ENCODE measurements at places on chromosomes 7 and 10.

GRCh38 chr10:5070648-5071410, 23.4 kb upstream of the AKR1C3 start:
- H3K4me1 ChIP-seq, result peaks cover 30% of the 10 kb centered on the region
- no peaks in the 10 kb centered on the region for H3K27me3 ChIP-seq
- no peak for DNase-seq
- peak overlapping the region; percentile 90 for H3K27ac ChIP-seq

DNA sequence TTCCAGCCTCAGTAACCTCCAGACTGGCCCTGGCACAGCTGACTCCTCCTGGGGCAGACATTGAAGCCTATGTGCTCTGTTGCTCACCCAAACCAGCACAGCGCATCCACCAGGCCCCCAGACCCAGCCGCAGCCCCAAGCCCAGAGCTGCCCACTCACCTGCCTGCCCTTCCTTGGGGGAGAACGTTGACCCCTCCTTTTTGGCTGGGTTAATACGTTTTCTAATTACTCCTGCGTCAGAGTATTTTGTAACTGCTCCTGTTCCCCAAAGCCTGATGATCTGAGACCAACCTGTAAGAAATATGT, 106.9 kb upstream of the NPS start:
- H3K27me3 ChIP-seq, result no peaks in the 10 kb centered on the region
- H3K4me3 ChIP-seq, result no peak overlapping the region
- H3K27ac ChIP-seq, result no peak overlapping the region
- H3K36me3 ChIP-seq, result no peaks in the 10 kb centered on the region
- no peaks in the 10 kb centered on the region for H3K4me1 ChIP-seq

DNA sequence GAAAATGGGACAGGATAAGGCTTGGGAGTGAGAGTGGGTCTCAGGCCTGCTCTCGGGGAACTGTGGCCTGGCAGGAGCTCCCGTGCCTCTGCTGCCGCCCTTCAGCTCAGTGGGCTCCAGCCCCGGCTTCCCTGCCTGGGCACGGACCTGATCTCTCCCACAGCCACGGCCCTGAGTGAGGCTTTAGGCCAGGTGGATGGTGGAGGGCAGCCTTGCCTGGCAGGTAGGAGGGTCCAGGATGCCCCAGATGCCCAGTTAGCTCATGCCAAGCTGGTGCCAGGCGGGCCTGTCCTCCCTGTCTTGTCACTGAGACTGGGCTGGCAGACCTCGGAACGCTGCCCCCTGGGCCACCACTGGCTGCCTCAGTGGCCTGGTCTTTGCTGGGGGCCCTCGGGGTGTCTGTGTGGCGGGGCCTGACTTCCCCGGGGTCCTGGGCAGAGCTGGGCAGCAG, 116.6 kb downstream of the INPP5A start:
- no peak overlapping the region for H3K27ac ChIP-seq
- H3K27me3 ChIP-seq, result no peaks in the 10 kb centered on the region
- peaks cover 6% of the 10 kb centered on the region for H3K4me1 ChIP-seq
- no peak for DNase-seq

GRCh38 chr10:119461380-119461779, 81.1 kb downstream of the RGS10 start:
- H3K36me3 ChIP-seq, result no peaks in the 10 kb centered on the region
- no peak overlapping the region for H3K27ac ChIP-seq

- H3K36me3 ChIP-seq, result no peaks in the 10 kb centered on the region
- DNase-seq, result no peak
- no peak overlapping the region for H3K4me3 ChIP-seq
- H3K27me3 ChIP-seq, result no peaks in the 10 kb centered on the region
These were observed 9.3 kb upstream of the RTKN2 start for GRCh38 chr10:62277971-62278370.

- H3K4me1 ChIP-seq, result no peaks in the 10 kb centered on the region
- no peak overlapping the region for H3K27ac ChIP-seq
- no peaks in the 10 kb centered on the region for H3K36me3 ChIP-seq
- H3K27me3 ChIP-seq, result no peaks in the 10 kb centered on the region
These were observed 60.5 kb downstream of the KIAA1217 start for GRCh38 chr10:24269476-24269875.

- H3K27me3 ChIP-seq, result no peaks in the 10 kb centered on the region
- H3K4me1 ChIP-seq, result no peaks in the 10 kb centered on the region
- no peak overlapping the region for H3K4me3 ChIP-seq
- no peak for DNase-seq
These were observed 31.2 kb downstream of the CCDC126 start for GRCh38 chr7:23628370-23628769.

DNA sequence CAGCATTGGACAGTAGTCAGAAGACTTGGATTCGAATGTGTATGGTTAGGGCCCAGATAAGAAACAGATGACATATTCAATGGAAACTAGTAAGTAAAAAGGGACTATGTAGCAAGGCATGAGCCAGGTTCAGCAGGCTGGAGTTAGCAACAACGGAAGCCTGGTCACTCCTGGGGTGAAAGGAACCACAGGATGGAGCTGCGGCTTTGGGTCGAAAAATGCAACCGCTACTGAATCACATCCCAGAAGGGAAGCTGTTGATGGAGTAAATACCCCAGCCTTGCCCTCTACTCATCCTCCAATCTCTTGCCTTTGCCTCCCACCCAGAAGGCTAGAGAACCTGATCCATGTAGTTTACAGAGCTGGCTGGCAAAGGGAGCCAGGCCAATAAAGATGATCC, 37.5 kb upstream of the EGR2 start:
- no peaks in the 10 kb centered on the region for H3K36me3 ChIP-seq
- H3K4me1 ChIP-seq, result no peaks in the 10 kb centered on the region
- H3K27me3 ChIP-seq, result no peaks in the 10 kb centered on the region
- DNase-seq, result no peak
- no peak overlapping the region for H3K27ac ChIP-seq

DNA sequence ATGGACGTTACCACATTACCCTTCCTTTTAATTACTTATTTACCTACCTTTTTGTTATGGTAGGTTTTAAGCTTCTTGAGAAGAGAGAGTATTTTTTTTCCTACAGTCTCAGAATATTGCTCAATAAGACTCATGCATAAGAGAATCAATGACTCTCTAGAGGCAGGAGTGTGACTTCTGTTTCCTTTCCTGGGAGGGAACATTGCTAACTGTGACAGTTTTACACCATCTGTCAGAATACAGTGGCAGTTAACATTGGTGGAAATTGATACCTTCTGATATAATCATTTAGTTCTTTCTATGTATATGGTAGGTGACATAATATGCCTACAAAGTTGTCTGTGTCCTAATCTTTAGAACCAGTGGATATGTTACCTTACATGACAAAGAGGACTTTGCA, 348.7 kb upstream of the POT1 start:
- H3K4me3 ChIP-seq, result no peak overlapping the region
- H3K27me3 ChIP-seq, result no peaks in the 10 kb centered on the region
- no peak overlapping the region for H3K27ac ChIP-seq
- no peaks in the 10 kb centered on the region for H3K36me3 ChIP-seq
- no peak for DNase-seq

DNA sequence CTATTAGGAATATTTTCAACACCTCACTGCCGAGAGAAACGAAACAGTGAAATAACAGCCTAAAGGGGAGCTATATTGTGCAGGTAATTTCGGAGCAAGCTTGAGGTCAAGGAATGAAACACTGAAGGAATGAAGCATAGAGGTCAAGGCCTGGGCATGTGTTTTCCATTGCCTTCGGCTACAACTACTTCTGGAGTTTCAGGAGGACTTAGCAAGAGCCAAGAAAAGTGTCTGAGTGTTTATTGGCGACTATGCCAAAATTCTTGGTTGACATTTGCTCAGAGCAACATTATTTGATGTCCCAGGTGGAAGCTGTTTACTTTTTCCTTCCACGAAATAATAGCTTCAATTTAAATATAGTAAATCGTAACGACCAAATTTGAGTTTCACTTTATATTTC, 89.6 kb upstream of the IFRD1 start:
- no peaks in the 10 kb centered on the region for H3K4me1 ChIP-seq
- H3K4me3 ChIP-seq, result no peak overlapping the region
- no peaks in the 10 kb centered on the region for H3K36me3 ChIP-seq

GRCh38 chr10:28620251-28620650, 57.1 kb upstream of the BAMBI start:
- no peak overlapping the region for H3K4me3 ChIP-seq
- DNase-seq, result no peak
- H3K36me3 ChIP-seq, result peaks cover 44% of the 10 kb centered on the region
- H3K27ac ChIP-seq, result no peak overlapping the region
- H3K27me3 ChIP-seq, result no peaks in the 10 kb centered on the region

GRCh38 chr10:60964257-60965235, 20.6 kb upstream of the RHOBTB1 start:
- H3K4me1 ChIP-seq, result peaks cover 22% of the 10 kb centered on the region
- no peak for DNase-seq
- no peaks in the 10 kb centered on the region for H3K27me3 ChIP-seq
- no peak overlapping the region for H3K4me3 ChIP-seq

DNA sequence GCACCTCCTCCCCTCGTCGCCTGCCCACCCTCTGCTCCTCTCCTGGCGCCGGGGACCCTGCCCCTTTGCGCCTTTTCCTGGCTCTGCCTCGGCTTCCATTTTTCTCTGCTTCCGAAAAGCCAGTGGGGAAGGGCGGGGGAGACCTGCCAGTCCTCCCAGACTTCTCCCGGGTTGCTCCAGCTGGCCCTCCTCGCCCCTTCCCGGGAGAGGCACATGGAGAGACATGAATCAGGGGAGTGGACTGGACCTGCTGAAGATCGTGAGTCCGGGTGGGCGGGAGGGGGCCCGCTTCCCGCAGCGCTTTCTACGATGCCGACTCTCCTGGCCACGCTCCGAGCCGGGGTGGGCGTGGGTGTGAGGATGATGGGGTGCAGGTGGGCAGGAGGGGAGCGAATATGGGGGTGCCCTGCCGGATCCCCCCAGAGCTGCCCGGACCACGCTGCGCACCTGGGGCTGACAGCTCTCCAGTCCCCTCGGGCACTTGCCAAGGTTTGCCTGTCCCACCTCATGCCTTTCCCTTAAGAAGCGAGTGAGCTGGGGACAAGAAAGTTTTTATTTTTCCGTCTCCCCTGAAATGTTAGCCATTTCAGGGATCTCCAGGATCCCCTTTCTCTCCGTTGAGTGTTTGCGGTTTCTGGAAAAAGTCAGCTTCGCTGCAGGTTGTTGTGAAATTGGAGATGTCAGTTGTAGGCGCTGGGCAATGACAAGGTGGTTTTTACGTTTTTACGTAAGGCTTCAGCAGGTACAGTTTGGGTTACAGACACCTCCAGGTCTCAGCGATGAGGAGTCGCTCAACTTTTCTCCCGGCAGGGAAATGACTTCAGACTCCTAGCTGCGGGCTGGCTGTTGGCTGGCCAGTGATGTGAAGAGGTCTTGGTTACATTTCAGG, 977 bp downstream of the CACNB2 start:
- H3K36me3 ChIP-seq, result no peaks in the 10 kb centered on the region
- DNase-seq, result no peak
- no peaks in the 10 kb centered on the region for H3K27me3 ChIP-seq
- peaks cover 8% of the 10 kb centered on the region for H3K4me1 ChIP-seq
- H3K4me3 ChIP-seq, result peak overlapping the region; percentile 45

- peaks cover 7% of the 10 kb centered on the region for H3K4me1 ChIP-seq
- no peaks in the 10 kb centered on the region for H3K27me3 ChIP-seq
- no peak overlapping the region for H3K27ac ChIP-seq
- peak overlapping the region; percentile 41 for H3K4me3 ChIP-seq
- DNase-seq, result no peak
- no peaks in the 10 kb centered on the region for H3K36me3 ChIP-seq
These were observed 19.7 kb upstream of the VPS37D start for GRCh38 chr7:73647725-73648592.

GRCh38 chr7:96097835-96098234, 224.1 kb downstream of the SLC25A13 start:
- H3K27ac ChIP-seq, result no peak overlapping the region
- no peak overlapping the region for H3K4me3 ChIP-seq
- no peaks in the 10 kb centered on the region for H3K4me1 ChIP-seq

DNA sequence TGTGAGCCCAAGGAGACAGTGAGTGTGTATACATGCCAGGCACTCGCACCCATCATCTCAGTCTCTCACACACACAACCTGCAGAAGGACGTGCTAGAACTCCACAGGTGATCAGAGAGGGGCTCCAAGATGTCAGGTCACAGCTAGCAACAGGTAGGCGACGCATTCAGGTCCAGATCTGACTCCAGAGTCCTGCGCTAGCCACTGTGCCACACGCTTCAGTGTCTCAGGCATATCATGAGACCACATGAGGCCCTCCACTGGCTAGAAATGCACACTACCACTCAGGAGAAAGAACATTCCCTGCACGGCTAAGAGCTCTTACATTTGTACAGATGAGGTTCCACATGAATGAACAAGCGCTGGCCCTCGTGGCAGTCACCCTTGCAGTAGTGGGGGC, 11.5 kb downstream of the AKR1B1 start:
- H3K36me3 ChIP-seq, result peaks cover 79% of the 10 kb centered on the region
- H3K4me3 ChIP-seq, result no peak overlapping the region
- peak; percentile 85 for DNase-seq
- no peak overlapping the region for H3K27ac ChIP-seq
- H3K4me1 ChIP-seq, result peaks cover 2% of the 10 kb centered on the region

DNA sequence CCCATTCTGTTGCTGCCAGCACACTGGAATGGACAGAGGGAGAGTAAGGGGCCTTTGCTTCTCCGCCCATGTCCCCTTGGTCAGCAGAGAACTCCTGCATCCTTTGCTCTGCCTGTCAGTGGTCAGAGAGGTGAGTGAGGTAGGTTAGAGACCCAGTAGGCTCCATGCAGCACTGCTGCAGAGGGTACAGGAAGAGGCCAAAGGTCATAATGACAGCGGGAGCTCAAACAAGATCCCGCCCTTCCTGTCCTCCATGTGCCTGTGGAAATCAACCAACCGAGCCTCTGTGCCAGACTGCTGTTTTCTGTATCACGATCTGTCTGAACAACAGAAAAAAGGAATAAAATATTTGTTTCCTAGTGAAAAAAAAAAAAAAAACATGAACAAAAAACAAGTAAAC, 81.4 kb downstream of the ZNF33B start:
- peaks cover 8% of the 10 kb centered on the region for H3K4me1 ChIP-seq
- H3K27me3 ChIP-seq, result no peaks in the 10 kb centered on the region
- DNase-seq, result no peak
- no peaks in the 10 kb centered on the region for H3K36me3 ChIP-seq
- H3K4me3 ChIP-seq, result no peak overlapping the region

DNA sequence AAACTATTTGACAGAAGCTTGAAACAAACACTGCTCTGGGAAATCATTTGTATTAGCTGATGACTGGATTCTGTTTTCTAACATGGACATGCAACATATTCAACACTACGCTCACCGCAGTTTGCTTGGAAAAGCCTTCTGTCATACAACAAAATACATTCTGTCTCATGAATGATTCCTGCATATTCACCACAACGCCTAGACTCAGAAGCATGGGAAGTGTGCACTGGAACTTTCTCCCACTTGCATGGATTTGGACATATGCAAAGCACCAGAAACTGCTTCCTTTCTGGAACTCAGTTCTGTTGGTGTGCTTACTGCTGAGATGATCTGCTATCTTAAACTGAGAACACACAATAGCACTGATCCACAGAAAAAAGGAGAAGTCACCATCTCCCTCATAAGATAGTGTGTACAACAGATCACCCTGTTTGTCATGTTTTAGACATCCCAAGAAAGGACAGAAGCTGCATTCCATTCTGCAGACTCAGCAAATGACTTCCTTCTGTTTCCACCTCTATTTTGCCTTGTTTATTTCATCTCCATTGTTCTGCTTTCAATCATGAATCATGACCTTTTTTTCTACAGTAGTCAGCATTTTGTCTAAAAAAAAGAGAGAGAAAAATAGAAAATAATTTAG, 115.8 kb downstream of the HTR7 start:
- H3K36me3 ChIP-seq, result no peaks in the 10 kb centered on the region
- no peaks in the 10 kb centered on the region for H3K4me1 ChIP-seq
- H3K27me3 ChIP-seq, result no peaks in the 10 kb centered on the region

GRCh38 chr7:47577321-47577919, 4.5 kb downstream of the TNS3 start:
- no peaks in the 10 kb centered on the region for H3K36me3 ChIP-seq
- no peaks in the 10 kb centered on the region for H3K27me3 ChIP-seq
- DNase-seq, result no peak
- H3K4me1 ChIP-seq, result peaks cover 66% of the 10 kb centered on the region
- H3K27ac ChIP-seq, result peak overlapping the region; percentile 76
- H3K4me3 ChIP-seq, result peak overlapping the region; percentile 25
